ENCODE measurements at places on chromosomes 5 and 9.

DNA sequence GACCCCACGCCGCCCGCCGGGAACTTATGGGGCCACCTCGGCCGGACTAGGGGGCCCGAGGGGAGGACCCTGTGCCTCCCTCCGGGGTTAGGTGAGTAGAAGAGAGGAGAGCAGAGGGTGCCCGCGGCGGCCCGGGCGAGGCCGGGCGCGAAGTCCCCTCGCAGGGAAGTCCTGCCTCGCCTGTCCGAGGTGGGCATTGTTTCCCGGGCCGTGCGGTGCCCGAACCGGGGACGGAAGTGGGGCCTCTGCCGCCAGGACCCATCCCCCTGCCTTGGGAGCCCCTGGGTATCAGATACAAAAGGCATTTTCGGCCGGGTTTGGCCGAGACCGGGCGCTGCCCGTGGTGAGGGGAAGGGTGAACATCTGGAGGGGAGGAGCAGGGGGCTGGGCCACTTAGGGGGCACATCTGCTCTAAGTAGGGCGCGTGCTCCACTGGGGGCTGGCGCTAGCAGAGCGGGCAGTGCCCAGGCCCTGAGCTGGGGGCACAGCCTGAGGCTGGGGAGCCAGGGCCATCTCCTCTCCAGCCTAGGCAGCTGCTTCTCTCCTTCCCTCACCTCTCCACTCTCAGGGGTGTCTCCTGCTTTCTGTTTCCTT, 48.2 kb downstream of the DAB2IP start:
- no peaks in the 10 kb centered on the region for H3K4me1 ChIP-seq
- no peak for DNase-seq
- H3K4me3 ChIP-seq = peak overlapping the region; percentile 67
- no peaks in the 10 kb centered on the region for H3K36me3 ChIP-seq
- H3K27me3 ChIP-seq = no peaks in the 10 kb centered on the region

DNA sequence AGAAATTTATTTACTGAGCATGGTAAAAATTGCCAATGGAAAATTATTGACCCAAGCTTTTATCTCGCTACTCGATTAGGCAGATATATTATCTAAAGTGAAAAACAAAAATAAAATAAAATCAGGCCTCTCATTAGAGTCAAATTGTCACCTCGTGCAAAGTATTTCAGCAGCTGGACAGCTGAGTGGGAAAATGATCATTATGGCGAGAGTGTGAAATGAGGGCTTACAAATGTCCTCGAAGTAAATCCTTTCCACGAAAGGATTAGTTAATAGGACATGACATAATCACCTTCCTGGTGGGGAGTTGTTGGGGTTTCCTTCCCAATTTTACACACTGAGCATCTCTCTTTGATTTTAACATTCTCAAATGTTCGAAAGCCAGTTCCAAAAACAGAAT, 5.4 kb upstream of the DPYSL3 start:
- no peak for DNase-seq
- peaks cover 6% of the 10 kb centered on the region for H3K4me1 ChIP-seq
- no peak overlapping the region for H3K27ac ChIP-seq

GRCh38 chr5:112604732-112605630, 132.7 kb upstream of the APC start:
- no peak for DNase-seq
- H3K27ac ChIP-seq = no peak overlapping the region
- H3K4me1 ChIP-seq = no peaks in the 10 kb centered on the region
- no peak overlapping the region for H3K4me3 ChIP-seq
- no peaks in the 10 kb centered on the region for H3K27me3 ChIP-seq

DNA sequence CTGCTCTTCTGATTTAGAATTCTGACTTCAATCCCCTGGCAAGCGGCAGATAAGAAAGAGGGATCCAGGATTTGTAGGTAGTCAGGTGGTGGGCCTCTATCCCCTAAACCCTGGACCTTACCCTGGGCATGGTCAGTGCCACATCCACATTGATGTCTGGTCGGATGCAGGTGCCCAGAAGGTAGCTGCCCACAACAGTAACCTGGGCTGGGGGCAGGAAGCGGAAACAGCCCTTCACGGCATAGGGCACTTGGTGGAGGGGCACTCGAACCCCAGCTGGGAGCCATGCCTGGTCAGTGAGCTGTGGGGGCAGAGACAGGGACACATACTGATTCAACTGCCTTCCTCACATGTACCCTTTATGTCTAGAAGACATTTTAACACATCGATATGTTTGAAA, 3.8 kb downstream of the NOL6 start:
- H3K27me3 ChIP-seq = no peaks in the 10 kb centered on the region
- H3K27ac ChIP-seq = no peak overlapping the region
- DNase-seq = no peak
- H3K4me3 ChIP-seq = no peak overlapping the region
- peaks cover 61% of the 10 kb centered on the region for H3K36me3 ChIP-seq

DNA sequence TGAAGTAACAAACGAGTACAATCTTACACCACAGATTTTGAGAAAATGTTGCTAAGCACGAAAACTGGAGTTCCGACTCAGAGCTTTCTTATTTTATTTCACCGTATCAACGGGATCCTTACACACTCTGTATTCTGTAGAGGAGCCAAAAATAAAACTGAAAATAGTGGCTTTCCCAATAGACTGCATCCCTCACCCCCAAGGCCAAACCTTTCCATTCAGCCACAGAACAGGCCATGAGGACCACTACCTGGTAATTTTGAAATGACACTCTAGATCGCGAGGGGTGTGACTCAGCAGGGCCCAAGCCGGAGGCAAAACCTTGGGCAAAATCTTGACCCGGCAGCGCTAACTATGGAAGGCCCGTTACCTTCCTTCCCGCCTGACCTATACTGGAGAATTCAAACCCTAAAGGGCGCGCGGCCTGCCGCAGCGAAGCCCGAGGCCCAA, 432 bp downstream of the HSPA9 start:
- H3K36me3 ChIP-seq = peaks cover 52% of the 10 kb centered on the region
- H3K27me3 ChIP-seq = no peaks in the 10 kb centered on the region
- H3K27ac ChIP-seq = peak overlapping the region; percentile 92
- no peak for DNase-seq

DNA sequence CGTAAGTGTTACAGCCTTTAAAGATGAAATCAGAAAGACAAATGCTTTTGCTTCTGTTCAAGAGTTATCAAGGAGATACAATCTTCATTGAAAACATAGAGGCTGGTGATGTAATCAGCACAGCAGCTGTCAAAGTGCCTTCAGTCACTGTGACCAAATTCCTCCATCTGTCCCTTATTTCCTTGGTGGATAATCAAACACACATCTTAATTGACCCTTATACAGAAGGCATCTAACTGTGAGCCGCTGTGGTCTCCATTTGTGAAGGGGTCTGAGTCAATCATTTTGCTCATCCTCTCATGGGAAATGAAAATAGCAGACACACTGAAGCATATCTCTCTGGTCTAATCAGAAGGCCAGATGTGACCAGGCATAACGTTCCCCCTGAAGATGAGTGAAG, 130.1 kb upstream of the TLR4 start:
- DNase-seq = no peak
- no peaks in the 10 kb centered on the region for H3K27me3 ChIP-seq
- no peak overlapping the region for H3K27ac ChIP-seq
- H3K4me1 ChIP-seq = no peaks in the 10 kb centered on the region
- no peak overlapping the region for H3K4me3 ChIP-seq
